ENCODE measurements at places on chromosomes 5 and 9. TPM values are rescaled to one million over a fixed set of nuclear protein-coding genes. Genes with fewer than 3 reads are reported as not detected.

DNA sequence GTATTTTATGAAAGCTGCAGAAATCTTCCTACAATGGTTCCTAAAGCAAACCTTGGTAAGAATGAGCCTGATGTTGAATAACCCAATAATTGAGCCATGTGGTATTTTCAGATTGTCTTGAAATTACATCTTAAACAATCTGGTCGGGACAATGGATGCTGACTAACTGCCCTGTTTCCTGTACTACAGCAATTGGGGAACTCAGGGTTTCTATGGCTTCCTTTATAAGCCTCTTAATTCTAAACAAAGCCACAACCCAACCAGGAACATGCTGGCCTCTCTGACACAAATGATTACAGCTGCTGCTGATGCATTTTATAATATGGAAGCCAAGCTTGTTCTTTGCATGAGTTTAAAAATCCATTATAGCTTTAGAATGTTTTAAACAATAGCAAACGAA, 30.2 kb downstream of the PTPN3 start:
- DNase-seq: no peak

DNA sequence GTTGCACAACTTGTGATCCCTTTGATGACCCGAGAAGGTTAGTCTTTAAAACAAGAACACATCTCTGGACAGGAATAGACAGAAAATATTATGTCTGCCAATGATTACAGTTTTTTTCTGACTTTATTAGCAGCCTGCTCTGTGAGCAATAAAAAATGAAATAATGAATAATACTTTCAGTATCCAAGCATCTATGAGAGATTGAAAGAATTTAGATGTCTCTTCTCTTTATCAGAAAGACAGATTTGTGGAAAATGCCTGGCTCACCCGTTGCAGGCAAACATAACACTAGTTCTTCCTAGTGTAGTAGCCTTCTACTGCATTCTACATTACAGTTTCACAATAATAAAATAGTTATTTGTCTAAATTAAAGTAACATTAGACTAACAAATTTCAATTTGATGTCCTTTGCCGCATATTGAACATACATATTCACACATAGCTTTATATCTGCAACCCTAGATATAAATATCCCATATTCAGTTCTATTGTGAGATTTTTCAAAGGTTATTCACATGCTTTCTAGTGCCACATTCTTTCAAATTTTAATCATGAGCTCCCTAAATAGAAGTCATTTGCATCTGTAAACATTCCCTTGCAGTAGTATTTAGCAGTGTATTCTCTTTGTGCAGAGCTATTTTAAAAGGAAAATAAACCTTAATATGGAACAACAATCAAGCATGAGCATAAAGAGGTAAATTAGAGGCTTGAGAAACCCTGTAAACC, 267.3 kb downstream of the EFNA5 start:
- DNase-seq: no peak

GRCh38 chr5:127804886-127805426, 101.8 kb downstream of the CCDC192 start:
- no peak for DNase-seq

DNA sequence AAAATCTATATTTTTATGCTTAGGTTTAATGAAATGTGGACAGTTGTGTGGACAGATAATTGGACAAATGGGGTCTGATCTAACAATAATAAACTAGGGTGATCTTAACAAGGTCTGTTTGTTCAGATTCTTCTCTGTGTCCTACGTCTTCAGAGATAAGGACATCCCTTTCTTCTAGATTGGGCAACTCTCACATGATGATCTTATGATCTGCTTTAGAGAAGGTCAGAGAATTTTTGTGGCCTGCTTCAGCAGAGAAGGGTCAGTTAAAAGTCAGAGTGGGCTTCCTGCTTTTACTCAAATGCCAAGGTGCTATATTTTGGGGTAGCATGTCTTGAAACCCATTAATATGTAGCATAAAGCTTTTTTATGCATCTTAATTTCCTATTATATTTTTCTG, 63.8 kb upstream of the RGMB start:
- DNase-seq: no peak

GRCh38 chr5:158458086-158458485, 599.1 kb upstream of the CLINT1 start:
- DNase-seq: no peak

DNA sequence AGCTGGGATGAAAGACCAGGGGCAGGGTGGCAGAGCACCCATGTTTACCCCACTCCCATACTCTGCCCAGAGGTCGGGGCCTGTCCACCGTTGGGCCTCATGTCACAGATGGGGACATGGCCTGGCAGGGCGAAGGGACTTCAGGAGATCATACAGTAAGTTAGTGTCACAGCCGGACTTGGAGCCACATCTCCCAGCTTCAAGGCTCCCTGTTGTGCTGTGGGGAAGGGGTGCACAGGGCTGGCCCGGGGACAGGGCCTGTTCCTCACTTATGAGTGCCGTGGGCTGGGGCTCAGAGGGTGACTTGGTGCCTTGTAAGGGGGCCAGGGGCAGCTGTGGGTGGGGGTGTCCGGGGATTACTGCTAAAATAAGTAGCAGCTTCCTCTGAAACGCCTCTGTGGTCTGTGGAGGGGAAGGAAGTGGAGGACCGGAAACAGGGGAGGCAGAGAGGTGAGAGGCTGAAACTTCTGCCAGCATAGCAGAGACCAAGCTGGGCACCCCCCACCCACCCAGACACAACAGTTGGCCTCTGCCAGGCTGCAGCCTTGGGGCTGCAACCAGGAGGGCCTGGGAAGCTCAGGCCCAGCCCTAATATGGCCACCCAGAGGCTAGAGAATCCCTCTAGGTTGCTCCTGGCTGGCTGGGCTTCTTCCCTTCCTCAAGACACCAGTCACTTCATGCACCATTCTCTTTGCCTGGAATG, 41.1 kb upstream of the NEK6 start:
- DNase-seq: no peak

GRCh38 chr9:2624051-2624682, 2.6 kb downstream of the VLDLR start:
- no peak for DNase-seq

DNA sequence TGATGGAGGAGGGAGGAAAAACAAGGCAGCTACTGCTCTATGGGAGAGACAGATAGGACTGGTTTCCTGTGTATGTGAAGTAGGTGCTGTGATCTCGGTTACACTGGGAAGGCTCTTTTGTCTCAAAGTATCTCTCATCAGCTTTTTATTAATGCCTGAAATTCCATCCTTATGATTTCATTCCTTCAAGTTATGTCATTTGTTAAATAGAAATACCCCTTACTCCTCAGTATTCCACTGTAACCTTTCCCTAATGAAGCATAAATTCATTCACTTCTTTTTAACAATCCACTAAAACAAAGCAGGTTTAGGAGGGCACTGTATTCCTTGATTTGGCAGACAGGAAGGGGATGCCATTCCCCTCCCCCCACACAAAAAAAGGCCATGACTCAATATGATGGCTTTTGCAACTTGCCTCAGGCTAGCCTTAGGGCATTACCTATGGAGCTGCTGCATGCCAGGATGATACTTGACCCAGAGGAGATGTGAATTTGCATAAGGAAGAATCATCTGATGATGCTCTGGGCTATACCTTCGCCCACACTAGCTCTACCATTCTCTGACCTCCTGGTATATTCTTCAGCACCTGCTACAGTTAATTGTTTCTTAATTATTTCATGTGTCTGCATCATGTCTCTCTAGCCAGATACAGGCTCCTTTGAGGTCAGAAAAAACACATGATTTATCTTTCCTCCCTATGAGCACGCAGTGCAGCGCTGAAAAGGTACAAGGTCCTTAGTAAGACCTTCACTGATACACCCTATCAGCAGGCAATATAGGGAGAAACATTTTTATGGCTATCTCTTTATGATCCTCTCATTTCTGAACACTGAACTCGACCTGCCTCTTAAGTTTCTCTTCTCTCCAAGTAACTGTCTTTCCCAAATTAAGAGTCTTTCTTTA, 26.3 kb downstream of the NR3C1 start:
- DNase-seq: no peak

The FAM151B gene
- 8.6 TPM for total RNA-seq

The SPOCK1 gene
- total RNA-seq: 54.8 TPM
